ENCODE measurements at places on chromosomes 11 and 22.

DNA sequence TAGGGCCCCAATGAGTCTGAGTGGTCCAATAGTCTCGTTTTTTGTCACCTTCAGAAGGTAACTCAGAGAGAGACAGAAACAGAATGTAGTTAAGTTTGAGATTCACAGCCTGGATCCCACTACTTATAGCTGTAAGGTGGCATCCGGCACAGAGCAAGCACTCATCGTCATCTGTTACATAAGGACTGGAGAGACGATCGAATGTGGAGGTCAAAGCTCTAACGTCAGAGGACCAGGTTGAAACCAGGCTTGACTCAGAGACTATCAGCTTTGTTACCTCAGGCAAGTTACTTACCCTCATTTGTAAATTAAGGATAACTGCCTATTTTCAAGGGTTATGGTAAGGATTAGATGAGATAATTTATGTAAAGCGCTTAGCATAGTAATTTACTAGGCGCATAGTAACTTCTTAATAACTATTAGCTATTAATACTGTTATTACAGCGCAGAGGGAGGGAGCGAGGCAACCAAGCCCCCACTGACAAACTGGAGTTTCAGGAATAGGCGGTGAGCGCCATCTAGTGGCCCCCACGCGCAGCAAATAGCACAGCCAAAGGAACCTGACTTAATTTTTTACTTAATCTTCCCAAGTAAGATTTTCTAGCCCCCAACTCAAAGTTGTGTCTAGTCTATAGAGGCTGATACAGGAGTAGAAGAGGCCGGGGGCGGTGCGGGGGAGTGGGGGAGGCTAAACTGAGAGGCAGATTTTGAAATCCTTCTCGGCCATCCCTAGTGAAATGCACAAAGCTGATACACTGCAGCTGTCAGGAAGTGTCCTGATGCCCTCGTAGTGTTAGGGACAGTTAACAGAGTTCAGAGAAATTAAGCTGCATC is 29.0 kb upstream of the API5 start:
- DNase-seq = peak; percentile 52

DNA sequence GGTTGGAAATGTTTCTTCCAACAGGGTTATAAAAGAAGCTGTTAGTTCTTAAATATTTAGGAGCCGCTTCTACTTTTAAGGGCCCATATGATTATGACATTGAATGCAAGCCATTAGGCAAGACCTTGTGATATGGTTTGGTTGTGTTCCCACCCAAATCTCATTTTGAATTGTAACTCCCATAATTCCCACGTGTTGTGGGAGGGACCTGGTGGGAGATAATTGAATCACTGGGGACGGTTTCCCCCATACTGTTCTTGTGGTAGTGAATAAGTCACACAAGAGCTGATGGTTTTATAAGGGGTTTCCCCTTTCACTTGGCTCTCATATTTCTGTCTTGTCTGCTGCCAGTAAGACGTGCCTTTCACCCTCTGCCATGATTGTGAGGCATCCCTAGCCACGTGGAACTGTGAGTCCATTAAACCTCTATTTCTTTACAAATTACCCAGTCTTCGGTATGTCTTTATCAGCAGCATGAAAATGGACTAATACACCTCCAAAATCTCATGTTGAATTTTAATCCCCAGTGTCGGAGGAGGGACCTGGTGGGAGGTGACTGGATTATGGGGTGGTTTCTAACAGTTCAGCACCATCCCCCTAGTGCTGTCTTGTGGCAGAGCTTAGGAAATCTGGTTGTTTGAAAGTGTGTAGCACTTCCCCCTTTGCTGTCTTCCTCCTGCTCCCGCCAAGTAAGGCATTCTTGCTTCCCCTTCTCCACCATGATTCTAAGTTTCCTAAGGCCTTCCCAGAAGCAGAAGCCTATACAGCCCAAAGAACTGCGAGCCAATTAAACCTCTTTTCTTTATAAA is 4.3 kb downstream of the CD59 start:
- no peak for DNase-seq

DNA sequence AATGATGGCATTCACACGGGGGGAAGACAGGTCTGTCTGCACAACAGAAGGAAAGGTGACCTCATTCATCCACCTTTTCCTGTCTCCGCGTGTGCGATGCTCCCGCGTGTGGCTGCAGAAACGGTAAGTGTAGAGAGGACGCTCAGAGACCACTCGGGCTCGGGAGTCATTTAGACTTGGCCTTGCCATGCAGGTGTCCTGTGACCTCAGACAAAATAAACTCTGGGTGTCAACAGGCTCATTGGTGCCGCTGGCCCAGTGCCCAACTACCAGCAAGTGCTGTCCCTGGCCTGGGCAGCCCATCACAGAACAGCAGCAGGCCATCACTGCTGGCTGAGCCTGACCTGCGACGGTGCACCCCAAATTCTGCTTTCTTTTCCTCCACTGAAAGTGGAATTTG is 48.1 kb upstream of the ARFGAP3 start:
- no peak for DNase-seq

GRCh38 chr11:68261006-68261405 is 10.8 kb downstream of the C11orf24 start:
- no peak for DNase-seq

- DNase-seq = no peak
These were observed 24.1 kb downstream of the LARGE1 start for GRCh38 chr22:33896154-33896553.

- no peak for DNase-seq
These were observed 135.0 kb downstream of the BUD13 start for GRCh38 chr11:116637766-116638165.

- no peak for DNase-seq
These were observed 39.3 kb upstream of the H19 start for GRCh38 chr11:2036863-2037486.

GRCh38 chr11:128599729-128600128 is 12.4 kb upstream of the ETS1 start:
- DNase-seq = no peak

DNA sequence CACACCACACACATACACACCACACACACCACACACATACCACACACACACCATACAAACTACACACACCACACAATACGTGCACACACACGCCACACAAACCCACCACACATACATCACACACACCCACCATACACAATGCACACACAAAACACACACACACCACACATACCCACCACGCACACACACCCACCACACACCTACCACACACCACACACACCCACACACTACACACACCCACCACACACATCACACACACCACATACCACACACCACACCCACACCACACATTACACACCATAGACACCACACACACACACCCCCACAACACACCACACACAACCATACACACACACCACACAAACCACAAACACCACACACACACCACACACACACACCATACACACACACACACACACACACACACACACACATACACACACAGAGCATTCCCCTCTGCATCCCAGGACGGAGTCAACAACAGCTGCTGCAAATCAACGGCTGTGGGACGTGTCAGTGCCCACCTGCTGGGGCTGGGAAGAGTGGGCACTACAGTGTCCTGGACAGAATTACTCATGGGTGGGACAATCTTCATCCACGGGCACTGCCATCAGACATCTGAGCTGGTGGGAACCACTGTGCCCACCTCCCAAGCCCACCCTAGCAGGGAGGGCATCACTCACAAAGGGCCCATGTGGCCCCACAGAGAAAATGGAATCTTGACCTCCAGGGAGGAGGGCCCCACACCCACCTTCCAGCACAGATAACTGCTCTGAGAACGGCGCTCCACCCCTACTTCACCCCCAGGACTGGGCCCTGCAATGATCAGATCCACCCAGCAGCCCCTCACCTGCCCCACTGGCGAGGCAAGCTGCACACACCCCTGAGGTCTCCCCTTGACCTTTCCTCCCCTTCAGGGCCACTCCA is 8.4 kb downstream of the TP53I11 start:
- DNase-seq = no peak

DNA sequence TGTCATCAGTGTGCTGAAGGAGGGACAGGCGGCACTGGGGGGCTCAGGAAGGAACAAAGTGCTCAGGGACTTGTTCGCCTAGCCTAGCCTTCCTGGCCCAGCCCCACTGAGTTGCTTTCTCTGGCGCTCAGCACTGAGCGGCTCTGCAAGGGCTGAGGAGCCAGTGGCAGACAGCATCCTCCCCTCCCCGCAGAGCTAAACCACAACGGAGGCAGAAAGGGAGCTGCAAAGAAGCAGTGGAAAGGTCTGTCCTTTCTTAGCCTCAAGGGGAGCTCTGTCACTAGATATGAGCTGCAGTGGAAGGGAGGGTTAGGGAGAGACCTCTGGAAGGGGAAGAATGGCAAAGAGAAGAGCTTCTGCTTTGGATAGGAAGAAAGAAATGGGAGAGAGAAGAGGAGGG is 89.7 kb upstream of the PHOX2A start:
- no peak for DNase-seq

DNA sequence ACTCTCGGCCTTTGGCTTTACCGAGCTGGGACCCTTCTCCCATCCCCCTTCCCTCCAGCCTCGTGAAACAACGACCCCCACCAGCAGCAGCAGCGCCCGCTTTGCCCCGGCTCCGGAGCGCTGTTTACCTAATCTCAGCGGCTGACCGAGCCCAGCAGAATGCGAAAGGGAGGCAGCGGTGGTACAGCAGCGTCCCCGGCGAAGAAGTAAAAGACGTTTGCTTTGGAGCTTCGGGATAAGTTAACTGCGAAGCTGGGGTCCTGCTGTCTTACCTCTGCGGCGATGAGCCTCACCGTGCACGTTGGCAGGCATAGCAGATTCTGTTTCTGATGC is 2.0 kb upstream of the LARGE1 start:
- DNase-seq = peak; percentile 53

DNA sequence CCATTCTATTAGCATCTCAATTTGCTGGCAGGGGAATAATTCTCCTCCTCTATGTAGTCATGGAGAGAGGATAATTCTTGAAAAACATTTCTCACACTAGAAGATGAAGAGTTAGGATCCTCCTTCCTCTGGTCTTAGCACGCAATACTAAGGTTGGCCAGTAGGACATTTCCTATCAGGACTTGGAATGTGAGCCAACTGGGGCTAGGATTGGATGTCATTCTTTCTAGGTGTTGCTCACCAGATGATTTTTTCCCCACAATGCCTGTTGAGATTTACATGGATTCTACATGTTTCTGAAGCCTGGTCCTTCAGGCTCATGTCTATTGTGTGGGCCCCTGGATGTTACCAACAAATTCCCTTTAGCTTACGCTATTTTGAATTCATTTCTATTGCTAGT is 28.0 kb downstream of the SLN start:
- no peak for DNase-seq

DNA sequence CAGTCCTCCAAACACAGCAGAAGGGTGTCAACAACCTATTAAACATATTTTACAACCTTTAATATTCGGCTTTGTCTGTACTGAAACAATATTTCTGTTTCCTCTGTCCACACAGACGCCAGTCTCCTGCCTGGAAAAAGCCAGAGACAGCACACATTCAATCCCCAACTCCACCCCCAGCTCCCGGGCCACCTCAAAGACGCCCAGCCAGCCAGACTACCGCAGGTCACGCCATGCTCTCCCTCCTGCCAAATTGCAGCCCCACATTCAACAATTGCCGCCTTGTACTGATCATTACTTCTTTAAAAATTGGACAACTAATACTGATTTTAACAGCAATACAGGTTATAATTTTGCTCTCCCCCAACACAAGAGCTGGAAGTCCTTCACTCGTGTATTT is 1.2 kb downstream of the SERGEF start:
- DNase-seq = no peak

DNA sequence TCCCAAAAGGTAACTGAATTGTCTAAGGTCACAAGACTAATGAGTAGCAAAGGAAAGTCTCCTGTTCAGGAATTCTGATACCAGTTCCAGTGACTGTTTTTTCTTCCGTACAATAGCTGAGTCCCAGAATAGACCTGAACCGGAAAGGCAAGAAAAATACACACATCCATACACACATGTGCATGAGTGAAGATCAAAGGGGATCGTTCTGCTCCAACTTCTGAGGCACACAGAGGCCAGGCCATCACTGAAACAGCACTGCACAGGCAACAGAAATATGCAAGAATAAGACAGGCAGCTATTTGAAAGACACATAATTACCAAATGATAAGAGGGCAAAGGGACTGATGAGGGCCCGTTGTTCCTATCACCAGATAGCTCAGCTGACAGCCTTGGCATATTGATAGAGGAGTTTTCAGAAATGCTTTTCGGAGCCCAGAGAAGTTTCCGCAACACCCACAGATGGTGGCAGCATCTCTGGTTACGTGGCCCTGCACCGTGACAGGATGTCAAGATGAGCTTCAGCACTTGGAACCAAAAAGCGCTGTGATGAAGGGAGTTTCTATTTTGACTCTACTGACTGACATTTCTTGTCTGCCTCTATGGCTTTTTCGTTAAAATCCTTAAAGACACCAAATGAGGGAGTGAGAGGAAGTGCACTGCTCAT is 280.6 kb downstream of the LARGE1 start:
- DNase-seq = no peak

DNA sequence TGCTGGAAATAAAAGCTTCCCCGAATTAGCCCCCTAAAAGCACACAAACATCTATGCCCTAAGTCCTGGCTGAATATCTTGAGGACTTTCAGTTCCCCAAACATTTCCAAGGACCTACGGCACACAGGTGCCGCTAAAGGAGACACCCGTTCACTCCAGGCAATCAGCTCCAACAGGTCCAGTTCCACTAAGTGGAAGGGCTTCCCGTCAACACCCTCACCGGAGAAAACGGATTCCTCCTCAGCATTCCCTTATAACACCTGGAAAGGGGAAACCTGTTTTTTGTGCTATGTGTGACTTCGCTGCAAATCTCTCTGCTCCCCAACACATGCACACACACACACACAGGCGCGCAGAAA is 3.9 kb downstream of the TENM4 start:
- DNase-seq = no peak

- no peak for DNase-seq
These were observed 587.7 kb downstream of the OPCML start for GRCh38 chr11:132944569-132944944.

- no peak for DNase-seq
These were observed 159.9 kb upstream of the GRK3 start for GRCh38 chr22:25404556-25404927.

DNA sequence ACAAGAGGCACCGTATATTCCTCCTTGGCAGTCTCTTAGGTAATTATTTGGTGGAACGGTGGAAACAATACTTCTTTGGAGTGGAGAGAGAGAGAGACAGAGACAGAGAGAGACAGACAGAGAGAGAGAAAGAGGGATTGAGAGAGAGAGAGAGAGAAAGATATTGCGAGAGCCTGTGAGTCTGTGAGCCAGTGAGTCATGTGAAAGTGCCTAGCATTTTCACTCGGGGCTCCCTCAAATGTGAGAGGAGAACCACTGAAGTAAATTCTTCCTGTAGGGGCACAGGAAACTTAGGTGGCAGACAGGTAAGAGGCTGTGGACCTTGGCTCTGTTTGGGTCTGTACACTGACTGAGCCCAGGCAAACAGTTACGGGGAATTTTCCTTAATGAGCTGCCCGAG is 31.6 kb upstream of the SNX19 start:
- DNase-seq = no peak

DNA sequence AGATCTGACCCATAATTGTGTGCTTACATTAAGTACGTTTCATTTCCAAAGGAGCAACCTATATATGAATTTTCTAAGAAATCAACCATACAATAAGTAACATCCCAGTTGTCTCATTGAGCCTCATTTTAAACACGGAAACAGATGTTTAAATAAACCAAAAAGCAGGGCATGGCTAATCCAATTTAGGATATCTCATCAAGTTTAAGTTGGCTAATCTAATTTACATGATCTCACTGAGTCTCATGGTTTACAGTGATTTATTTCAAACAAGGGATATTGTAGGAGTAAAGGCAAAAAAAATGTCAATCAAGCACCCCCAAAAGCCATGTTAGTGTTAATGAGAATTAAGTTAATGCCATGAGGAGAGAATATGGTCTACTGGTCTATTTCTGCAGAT is 499.8 kb upstream of the CCDC90B start:
- DNase-seq = no peak

Measured in NCI-H1105 treated with DMSO at 0.1 percent for 48 hours (cell line).